ENCODE measurements at places on chromosomes 16 and 17.

DNA sequence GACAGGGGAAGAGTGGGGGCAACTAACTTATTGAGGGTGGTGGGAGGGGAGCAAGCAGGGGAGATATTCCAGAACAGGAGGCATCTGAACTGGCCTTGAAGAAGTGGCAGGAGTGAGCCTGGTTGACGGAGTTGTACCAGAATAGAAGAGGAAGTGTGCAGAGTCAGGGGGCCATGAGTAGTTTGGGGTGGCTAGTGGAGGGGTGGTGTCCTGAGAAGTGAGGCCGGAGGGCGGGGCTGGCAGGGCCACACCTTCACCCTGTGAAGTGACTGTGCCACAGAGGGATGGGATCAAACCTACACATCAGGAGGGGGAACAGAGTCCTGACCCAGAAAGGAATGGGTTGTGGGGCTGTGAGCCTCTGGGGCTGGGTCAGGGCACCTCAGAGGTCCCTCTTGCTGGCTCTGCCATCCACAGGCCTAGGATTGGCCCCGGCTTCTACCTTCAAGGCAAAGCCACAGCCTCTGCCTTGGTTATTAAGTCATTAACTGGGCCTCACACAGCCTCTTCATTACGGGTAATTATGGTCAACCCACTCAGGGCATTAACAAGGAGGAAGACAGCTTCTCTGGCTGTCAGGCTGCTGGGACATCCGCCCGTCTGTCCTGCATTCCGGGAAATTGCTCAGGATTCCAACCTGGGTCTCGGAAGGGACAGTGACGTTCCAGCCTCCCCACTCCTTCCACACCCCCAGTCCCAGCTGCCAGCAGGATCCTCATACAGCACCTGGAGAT, 12.7 kb downstream of the SPNS2 start:
- DNase-seq: no peak

- peak; percentile 21 for DNase-seq
These were observed 1.6 kb downstream of the CAPN15 start for GRCh38 chr16:529012-529575.

- no peak for DNase-seq
These were observed 115.3 kb downstream of the SNX29 start for GRCh38 chr16:12091569-12092543.

- no peak for DNase-seq
These were observed 24.8 kb upstream of the CSNK2A2 start for GRCh38 chr16:58222532-58223316.

- no peak for DNase-seq
These were observed 2.3 kb downstream of the CMIP start for GRCh38 chr16:81446907-81447268.

GRCh38 chr16:69188236-69188549, 1.2 kb downstream of the SNTB2 start:
- DNase-seq: peak; percentile 6

DNA sequence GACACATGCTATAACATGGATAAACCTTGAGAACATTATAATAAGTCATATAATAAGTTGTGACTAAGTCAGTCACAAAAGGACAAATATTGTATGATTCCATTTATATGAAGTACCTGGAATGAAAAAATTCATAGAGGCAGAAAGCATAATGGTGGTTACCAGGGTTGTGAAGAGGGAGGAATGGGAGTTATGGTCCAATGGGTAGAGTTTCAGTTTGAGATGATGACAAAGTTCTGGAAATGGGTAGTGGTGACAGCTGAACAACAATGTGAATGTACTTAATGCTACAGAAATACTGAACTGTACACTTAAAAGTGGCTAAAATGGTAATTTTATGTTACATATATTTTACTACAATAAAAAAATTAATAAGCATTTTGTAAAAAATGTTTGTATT, 49.7 kb downstream of the MYO1D start:
- no peak for DNase-seq

- no peak for DNase-seq
These were observed 332.8 kb downstream of the C16orf95 start for GRCh38 chr16:86984343-86984742.

GRCh38 chr17:77245162-77245926, 104.6 kb downstream of the SEC14L1 start:
- no peak for DNase-seq

GRCh38 chr16:7910116-7910515, 577.5 kb downstream of the RBFOX1 start:
- no peak for DNase-seq
